H4 (cell line): ENCODE measurements at places on chromosomes 13 and 19. TPM values are rescaled to one million over a fixed set of nuclear protein-coding genes. Genes with fewer than 3 reads are reported as not detected.
A peak's percentile ranks its signal among the peaks of the same experiment; 100 is the strongest.

- peak; percentile 82 for DNase-seq
These were observed 14.9 kb upstream of the PTBP1 start for GRCh38 chr19:782185-782877.

DNA sequence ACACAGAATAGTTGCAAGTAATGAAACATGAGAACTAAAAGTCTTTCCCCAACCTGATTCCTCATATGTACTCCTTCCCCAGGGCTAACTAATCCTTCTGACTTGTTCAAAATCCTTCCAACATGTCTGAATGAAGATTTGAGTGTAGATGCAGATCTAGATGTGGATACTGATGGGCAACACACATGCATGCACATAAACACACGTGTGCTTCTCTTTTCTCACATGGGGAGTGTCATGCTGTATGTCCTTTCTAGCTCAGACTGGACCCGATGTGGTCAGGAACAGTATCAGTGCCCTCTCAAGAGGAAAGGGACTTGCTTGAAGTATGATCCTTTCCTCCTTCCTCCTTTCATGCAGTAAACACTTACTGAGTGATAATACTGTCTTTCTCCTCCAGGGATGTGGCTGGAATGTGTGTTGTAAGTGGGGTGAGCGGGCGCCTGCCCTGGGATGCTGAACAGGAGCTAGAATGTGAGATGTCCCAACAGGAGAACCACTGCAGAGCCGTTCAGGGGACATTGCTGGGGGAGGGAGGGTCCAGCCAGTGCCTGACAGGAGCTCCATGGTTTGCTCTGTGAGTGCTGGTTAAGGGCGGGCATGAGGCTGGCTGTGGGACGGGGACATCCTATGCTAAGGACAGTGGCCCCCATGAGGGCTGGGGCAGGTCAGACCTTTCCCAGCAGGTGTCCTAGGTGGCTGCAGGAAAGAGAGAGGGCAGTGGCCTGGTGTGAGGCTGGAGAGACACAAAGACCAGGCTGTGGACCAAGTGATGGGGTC lies 146.9 kb downstream of the TEX29 start:
- DNase-seq, result no peak

DNA sequence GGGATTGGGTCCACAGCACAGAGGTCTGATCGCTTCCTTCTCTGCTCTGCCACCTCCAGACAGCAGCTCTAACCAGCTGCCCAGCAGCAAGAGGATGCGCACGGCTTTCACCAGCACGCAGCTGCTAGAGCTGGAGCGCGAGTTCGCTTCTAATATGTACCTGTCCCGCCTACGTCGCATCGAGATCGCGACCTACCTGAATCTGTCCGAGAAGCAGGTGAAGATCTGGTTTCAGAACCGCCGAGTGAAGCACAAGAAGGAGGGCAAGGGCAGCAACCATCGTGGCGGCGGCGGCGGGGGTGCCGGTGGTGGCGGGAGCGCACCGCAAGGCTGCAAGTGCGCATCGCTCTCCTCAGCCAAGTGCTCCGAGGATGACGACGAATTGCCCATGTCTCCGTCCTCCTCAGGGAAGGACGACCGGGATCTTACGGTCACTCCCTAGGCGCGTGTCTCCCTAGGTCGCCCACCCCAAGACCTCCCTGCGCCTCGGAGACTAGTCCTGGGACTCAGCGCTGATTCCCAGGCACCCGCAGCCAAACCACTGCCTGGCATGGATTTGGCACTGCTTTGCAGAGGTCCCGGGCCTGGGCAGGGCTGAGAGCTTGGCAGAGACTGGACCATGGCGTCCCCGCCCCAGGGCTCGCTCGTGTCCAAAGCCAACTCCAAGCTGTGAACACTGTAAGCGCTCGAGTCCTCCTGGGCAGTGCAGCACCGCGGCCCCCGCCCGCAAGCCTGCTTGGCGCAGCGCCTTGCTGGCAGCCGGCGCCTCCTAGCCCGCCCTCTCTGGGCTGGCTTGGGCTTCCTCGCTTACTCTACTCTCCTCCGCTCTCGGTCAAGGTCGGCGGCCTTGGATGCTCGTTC lies 1.5 kb downstream of the GSX1 start:
- DNase-seq, result no peak

GRCh38 chr13:87889254-87889653 lies 218.1 kb downstream of the SLITRK5 start:
- DNase-seq, result no peak

DNA sequence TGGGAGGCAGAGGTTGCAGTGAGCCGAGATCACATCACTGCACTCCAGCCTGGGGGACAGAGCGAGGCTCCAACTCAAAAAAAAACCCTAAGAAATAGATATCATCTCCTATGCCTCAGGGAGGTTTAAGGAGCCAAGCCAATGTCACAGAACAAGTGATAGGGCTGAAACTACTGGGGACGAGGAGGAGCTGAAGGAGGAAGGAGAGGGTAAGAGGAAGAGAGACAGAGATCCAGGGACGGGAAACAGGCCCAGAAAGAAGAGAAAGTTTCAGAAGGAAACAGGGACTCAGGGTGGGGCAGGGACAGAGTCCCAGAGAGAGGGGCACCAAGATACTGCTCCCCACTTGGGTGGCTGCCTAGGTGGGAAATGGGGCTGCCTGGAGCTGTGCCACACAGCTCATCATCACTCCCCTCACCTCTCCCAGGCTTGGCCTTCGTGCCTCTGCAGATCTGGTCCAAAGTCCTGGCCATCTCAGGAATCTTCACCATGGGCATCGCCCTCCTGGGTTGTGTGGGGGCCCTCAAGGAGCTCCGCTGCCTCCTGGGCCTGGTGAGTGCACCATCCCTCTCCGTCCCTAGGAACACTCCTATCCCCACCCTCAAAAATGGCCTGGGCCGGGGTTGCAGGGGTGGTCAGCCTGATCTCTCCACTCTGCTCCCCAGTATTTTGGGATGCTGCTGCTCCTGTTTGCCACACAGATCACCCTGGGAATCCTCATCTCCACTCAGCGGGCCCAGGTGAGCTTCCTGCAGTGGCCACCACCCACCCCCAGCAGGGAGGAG lies 1.5 kb downstream of the CD37 start:
- no peak for DNase-seq

Gene SOX1
- not detected in 2 replicates for total RNA-seq

Gene PGLYRP1
- not detected in 2 replicates for total RNA-seq

Gene C5AR1
- total RNA-seq, result 0.04 TPM in 1 of 2 replicates, not detected in the other

GRCh38 chr19:31058676-31059340 lies 290.4 kb downstream of the TSHZ3 start:
- no peak for DNase-seq

Gene MEIOSIN
- total RNA-seq, result not detected in 2 replicates

DNA sequence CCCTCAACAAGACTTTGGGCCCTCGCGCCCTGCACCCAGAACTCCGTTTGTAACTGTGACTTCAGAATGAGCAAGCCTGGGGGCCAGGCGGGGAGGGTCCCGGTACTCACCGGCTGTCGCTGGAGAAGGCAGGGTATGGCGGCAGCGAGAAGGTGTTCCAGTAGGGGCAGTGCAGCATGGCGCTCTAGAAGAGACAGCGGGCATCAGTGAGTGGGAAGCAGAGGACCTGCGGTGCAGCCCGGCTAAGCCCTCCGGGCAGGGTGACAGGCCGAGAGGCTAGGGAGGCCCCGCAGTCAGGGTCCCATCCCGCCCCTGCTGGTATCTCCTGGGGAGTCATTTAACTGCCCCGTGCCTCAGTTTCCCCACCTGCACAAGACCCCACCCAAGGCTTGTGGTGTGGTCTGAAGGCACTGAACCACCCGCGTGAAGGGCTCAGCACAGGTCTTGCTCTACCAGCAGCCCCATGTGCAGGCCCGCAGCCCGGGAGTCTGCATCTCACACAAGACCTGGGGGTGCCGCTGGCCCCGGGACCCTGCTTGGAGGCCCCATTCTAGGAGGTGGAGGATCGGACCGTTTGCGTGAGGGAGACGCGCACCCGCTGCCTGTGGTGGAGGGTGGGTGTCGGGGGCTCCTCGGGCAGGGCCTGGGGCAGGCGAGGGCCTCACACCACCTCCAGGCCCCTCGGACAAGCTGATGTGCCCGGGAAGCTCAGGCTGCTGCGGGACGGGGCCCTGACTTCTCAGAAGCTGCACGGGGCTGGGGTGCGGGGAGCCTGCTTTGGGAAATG lies 24.6 kb downstream of the SBNO2 start:
- DNase-seq, result no peak

Gene TMIGD2
- not detected in 2 replicates for total RNA-seq

DNA sequence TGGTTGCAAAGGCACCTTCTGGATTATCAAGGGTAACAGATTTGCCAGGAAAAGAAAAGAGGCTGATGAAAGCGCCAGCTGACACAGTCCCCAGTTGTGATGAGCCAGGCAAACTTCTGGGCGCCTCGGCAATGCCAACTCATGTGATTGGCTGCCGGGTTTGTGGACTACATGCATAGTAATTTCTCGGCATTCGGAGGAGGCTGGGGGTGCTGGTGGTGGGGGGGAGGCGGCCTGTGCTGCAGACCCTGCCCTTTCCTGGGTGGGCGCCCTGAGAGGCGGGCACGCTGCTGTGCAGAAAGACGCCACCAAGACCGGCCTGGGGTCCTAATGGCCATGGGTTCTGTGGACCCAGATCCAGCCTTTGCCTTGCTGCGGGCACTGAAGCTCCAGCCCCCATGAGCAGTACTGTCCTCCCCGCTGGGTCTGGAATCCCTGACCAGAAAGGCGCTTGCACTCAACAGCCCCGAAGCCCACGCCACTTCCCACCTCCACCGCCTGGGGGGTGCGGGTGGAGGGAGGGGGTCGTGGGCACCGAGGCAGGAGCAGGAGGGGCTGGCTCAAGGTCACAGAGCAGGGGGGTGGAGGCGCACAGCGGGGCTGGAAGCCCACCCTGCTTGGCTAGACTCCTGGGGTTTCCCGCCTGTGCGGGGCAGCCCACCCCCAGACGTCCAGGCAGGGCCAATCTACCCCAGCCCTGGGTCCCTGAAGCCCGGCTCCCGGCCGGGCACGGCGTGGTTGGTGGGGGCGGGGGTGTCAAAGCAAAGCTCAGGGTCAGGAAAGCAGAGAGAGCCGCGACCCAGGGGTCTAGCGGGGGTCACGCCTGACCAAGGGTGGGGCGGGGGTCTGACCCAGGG lies 1.0 kb downstream of the DIRAS1 start:
- DNase-seq, result no peak

DNA sequence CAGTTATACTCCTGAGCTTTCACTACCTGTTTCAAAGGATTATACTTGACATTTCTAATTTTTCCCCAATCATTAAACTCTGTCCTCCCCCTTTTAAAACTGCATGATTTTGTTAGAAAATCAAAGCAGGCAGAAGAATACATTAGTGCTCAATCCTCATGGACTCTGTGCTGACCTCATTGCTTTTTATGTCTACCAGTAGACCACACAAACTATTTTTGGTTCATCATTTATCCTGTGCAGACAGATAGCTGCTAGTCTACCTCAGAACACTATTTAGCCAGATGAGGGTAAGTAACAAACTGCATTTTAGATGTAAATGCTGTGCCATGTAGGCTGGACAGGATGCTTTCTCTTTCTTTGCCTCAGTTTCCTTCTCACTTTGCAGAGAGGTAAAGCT lies 235.9 kb downstream of the DCT start:
- DNase-seq, result no peak

- DNase-seq, result no peak
These were observed 1.9 kb downstream of the ISYNA1 start for GRCh38 chr19:18435842-18436670.

DNA sequence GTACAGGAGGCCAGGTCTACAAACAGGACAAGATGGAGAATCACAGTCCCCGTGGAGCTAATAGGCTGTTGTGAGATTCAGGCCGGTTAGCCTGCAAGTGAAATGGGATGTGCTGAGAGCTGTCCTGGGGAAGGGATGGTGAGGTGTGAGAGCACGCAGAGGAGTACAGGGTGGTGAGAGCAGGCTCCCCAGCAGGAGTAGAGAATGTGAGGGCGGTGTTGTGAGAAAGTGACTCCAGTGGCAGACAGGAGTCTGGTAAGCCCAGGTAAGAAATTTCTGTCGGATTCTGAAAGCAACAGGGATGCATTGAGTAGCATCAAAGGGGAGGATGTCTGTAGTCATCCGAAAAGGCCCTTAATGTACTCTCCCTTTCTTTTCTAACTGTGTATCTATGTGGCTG lies 50.7 kb upstream of the GPR183 start:
- no peak for DNase-seq

Gene TSHZ3
- 5.4 and 7.1 TPM in 2 replicates for total RNA-seq

DNA sequence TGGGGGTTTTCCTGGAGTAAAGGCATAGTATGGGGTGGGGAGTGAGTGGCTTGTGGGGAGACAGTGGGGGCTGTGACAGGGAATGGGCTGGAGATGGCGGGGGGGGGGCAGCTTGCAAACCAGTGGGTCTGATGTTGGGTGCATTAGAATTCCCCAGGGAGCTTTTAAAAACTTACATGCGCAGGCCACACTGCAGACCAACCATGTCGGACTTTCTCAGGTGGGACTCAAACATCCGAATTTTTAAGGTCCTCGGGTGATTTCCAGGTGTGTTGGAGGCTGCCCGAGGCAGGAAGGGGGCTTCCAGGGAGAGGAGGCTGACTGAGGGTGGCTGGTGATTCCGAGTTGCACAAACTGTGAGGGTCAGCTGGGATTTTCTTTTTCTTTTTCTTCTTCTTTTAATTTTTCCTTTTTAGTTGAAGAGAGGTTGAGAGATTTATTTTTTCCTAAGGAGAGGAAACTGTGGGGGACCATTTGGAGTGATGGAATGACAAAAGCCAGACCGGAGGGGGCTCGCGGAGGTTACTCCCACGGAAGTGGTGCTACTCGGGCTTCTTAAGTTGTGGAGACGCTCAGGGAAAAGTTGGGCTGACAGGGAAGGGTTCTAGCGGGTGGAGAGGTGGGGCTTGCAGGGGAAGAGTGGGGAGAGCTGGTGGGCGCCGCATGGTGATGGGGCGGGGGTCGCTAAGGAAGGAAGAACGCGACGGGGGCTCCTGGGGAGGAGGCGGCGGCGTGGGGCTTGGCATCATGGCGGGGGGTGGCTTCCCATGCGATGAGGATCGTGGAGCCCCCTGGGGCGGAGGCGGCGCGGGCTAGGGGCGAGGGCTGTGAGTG lies 997 bp upstream of the CACNG8 start:
- peak; percentile 61 for DNase-seq

GRCh38 chr19:48716562-48717291 lies 2.8 kb downstream of the MAMSTR start:
- DNase-seq, result peak; percentile 46

DNA sequence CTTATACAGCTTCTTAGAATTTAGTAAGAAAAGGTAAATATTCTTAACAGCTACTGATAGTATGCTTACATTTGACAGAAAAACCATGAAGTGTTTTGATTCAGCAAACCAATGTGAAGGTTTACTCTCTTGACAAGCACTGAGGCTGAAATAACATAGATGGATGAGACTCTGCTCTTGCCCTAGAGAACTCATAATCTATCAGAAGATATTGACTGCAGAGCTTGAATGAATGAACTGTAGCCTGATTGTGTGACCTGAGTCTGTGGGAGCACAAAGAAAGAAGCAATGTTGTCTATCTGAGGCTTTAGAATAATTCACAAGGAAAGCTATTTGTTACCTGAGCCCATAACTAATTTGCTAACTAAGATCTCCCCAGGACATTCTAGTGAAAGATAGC lies 1235.3 kb downstream of the OLFM4 start:
- DNase-seq, result no peak

DNA sequence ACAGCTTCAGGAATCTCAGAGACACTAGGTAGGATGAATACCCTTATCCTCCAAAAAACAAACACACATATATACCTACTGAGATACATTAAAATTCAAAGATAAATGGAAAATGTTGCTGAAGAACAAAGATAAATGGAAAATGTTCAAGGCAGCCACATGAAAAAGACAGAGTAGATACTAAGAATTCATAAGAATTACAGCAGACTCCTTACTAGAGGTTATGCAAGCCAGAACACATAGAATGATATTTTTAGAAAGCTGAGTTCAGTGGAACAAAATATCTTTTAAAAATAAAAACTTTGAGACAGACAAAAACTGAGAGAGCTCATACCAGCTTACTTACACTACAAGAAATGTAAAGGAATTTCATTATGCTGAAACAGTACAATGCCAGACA lies 35.6 kb downstream of the UCHL3 start:
- no peak for DNase-seq
